T-helper 17 cell (primary cell): ENCODE measurements at places on chromosomes 4 and X.

GRCh38 chrX:68726366-68726765 is 78.9 kb downstream of the STARD8 start:
- H3K27me3 ChIP-seq: no peaks in the 10 kb centered on the region
- H3K27ac ChIP-seq: no peak overlapping the region
- no peak overlapping the region for H3K4me3 ChIP-seq
- H3K4me1 ChIP-seq: peaks cover 4% of the 10 kb centered on the region
- H3K36me3 ChIP-seq: no peaks in the 10 kb centered on the region

GRCh38 chrX:147958291-147958690 is 22.8 kb upstream of the FMR1NB start:
- H3K4me3 ChIP-seq: no peak overlapping the region
- H3K27me3 ChIP-seq: no peaks in the 10 kb centered on the region
- no peak overlapping the region for H3K27ac ChIP-seq

- H3K27ac ChIP-seq: no peak overlapping the region
- DNase-seq: no peak
- H3K36me3 ChIP-seq: no peaks in the 10 kb centered on the region
Measured at GRCh38 chrX:105837232-105837631, 14.9 kb downstream of the NRK start.

DNA sequence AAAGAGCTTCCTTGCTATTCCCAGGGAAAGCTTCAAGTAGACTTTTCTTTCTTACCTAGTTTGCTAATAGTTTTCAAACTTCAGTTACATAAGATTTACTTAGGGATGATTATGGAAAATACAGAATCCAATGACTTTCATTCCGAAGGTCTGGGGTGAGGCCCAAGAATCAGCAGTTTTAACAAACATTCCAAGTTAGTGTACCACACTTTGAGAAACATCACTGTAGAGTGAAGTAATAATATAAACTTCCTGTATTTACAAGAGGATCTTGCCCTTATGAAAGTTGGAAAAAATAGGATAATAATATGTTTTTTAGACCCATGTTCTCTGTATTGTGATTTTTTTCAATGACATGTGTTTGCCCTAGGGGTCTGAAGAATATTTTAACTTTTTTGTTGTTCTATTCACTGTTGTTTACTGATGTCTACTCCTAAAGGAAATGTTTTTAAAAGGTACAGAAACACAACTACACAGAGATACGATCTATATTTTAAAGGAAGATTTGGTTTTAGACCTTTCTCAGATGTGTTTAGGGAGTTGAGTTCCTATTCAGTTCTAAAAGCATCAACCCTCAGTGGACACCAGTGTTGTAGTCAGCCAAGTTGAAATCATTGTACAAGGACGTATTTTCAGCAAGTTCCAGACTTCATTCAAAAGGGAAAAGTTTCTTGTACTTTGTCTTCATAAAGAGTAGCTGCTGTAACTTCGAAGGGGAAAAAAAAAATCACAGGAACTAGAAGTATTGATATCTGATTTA is 295.8 kb upstream of the SLC7A11 start:
- no peaks in the 10 kb centered on the region for H3K4me1 ChIP-seq
- no peak for DNase-seq
- H3K4me3 ChIP-seq: no peak overlapping the region
- no peak overlapping the region for H3K27ac ChIP-seq

DNA sequence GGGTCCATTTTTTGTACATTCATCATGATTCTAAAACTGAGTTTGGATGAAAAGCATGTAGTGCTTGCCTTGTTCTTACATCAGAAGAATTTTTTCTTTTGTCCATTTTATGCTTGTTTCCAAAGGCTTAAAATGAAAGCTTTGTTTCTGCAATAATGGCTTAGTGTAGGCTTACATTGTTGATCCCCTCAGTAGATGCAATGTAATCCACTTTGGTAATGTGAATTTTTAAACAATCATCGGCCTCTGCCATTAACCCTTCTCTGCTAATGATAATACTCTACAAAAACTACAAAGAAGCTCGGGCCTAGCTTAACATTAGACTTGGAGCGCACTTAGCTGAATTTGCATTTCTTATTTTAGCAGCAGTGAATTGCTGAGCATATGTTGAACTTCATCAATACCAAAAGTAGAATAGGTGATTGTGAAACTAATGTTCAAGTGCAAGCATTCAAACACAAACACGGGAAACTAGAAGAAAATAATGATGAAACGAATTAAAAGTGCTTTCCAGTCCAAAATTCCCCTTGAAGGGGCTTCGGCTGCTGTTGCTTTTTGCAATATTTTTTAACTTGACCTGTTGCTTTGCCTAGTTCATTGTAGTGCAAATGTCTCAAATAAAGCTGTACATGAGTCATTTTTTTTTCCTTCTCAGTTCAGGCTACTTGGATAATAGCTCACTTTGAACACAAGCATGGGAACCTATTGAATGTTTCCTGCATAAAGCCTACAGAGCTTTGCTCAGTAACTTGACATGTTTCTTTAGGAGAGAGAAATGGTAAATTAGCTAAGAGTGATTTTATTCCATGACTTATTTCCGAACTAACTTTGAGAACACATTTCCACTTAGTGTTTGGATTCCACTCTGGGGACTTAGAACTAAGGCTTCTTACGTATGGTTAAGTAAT is 66.5 kb downstream of the SLIT2 start:
- no peaks in the 10 kb centered on the region for H3K27me3 ChIP-seq
- no peaks in the 10 kb centered on the region for H3K4me1 ChIP-seq
- H3K27ac ChIP-seq: no peak overlapping the region
- H3K36me3 ChIP-seq: no peaks in the 10 kb centered on the region
- H3K4me3 ChIP-seq: no peak overlapping the region

GRCh38 chrX:11100281-11101035 is 10.7 kb upstream of the HCCS start:
- no peaks in the 10 kb centered on the region for H3K27me3 ChIP-seq
- H3K4me1 ChIP-seq: no peaks in the 10 kb centered on the region
- H3K36me3 ChIP-seq: no peaks in the 10 kb centered on the region
- no peak for DNase-seq
- no peak overlapping the region for H3K4me3 ChIP-seq
- no peak overlapping the region for H3K27ac ChIP-seq

- H3K27me3 ChIP-seq: no peaks in the 10 kb centered on the region
- H3K4me3 ChIP-seq: no peak overlapping the region
- H3K4me1 ChIP-seq: no peaks in the 10 kb centered on the region
Measured at GRCh38 chr4:22780317-22780716, 87.6 kb downstream of the GBA3 start.

DNA sequence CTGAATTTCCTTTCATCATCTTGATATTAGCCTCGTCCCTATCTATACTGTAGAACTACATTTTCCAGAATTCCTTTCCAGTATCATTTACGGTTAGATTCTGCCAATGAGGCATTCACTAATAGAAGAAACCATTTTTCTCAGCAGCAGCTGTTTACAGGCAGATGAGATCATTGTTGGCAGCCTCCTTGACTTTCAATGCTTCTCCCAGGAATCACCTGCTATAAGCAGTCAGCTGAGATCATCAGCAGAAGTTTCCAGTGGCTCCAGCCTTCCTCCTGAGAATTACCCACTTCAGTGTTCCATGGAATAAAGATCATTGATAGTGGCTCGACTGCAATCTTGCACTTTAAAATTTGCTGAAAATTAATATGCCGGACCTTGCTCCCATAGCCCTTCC is 157.3 kb upstream of the TET2 start:
- no peak overlapping the region for H3K4me3 ChIP-seq
- no peak for DNase-seq
- no peaks in the 10 kb centered on the region for H3K36me3 ChIP-seq

- DNase-seq: no peak
- no peaks in the 10 kb centered on the region for H3K36me3 ChIP-seq
- no peak overlapping the region for H3K27ac ChIP-seq
- H3K4me3 ChIP-seq: no peak overlapping the region
- no peaks in the 10 kb centered on the region for H3K4me1 ChIP-seq
- H3K27me3 ChIP-seq: no peaks in the 10 kb centered on the region
Measured at GRCh38 chr4:186876961-186877626, 153.4 kb upstream of the FAT1 start.

- H3K27me3 ChIP-seq: no peaks in the 10 kb centered on the region
- no peaks in the 10 kb centered on the region for H3K36me3 ChIP-seq
- H3K4me3 ChIP-seq: peak overlapping the region; percentile 76
- peak overlapping the region; percentile 96 for H3K27ac ChIP-seq
- DNase-seq: no peak
Measured at GRCh38 chr4:108355186-108355901, 186.6 kb upstream of the LEF1 start.
